ENCODE measurements at places on chromosomes 12 and 14.

DNA sequence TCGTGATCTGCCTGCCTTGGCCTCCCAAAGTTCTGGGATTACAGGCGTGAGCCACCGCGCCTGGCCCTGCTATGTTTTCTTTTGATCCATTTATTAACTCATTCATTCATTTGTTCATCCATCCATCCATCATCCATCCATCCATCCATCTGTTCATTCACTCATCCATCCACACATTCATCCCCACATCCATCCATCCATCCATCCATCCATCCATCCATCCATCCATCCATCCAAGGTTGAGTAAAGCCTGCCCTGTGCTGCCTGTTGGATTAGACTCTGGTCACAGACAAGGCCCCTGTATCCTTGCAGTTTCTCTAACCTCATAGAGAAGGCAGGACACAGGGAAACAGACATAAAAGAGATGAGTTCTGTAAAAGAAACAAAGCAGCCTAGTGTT lies 44.9 kb downstream of the DNAH10 start:
- no peaks in the 10 kb centered on the region for H3K4me1 ChIP-seq
- no peak overlapping the region for H3K4me3 ChIP-seq
- no peak for DNase-seq
- no peaks in the 10 kb centered on the region for H3K27me3 ChIP-seq

DNA sequence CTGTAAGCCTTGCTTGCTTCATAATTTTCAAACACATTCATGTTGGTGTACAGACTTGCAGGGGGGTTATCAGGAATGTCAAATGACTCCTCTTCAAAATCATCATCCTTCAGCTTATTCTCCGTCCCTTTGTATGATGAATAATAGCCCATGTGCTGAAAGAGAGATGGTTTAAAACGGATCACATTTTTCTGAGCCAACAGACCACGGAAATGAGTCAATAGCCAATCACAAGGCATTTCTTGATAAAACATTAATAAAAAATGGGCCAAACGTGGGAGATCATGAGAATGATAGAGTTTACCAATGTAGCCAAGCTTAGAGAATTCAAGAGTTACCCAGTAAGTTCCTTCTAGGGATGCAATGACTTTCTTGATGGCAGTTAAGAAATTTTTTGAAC lies 105.5 kb downstream of the NTS start:
- no peaks in the 10 kb centered on the region for H3K36me3 ChIP-seq
- no peaks in the 10 kb centered on the region for H3K27me3 ChIP-seq
- no peak for DNase-seq
- no peak overlapping the region for H3K4me3 ChIP-seq
- H3K4me1 ChIP-seq: no peaks in the 10 kb centered on the region

- H3K36me3 ChIP-seq: peaks cover 83% of the 10 kb centered on the region
- DNase-seq: no peak
- H3K27me3 ChIP-seq: no peaks in the 10 kb centered on the region
- H3K4me3 ChIP-seq: no peak overlapping the region
- H3K27ac ChIP-seq: no peak overlapping the region
Observed at GRCh38 chr12:130805635-130806034, 33.4 kb downstream of the STX2 start.

- no peaks in the 10 kb centered on the region for H3K4me1 ChIP-seq
- DNase-seq: no peak
- H3K36me3 ChIP-seq: no peaks in the 10 kb centered on the region
- peak overlapping the region; percentile 62 for H3K27ac ChIP-seq
Observed at GRCh38 chr12:104494137-104494792, 37.5 kb downstream of the CHST11 start.

GRCh38 chr14:22185191-22185590 lies 403.8 kb downstream of the DAD1 start:
- H3K4me1 ChIP-seq: no peaks in the 10 kb centered on the region
- no peaks in the 10 kb centered on the region for H3K36me3 ChIP-seq
- DNase-seq: no peak
- no peaks in the 10 kb centered on the region for H3K27me3 ChIP-seq
- no peak overlapping the region for H3K4me3 ChIP-seq
- H3K27ac ChIP-seq: no peak overlapping the region

- no peak overlapping the region for H3K27ac ChIP-seq
- DNase-seq: no peak
- H3K4me3 ChIP-seq: no peak overlapping the region
- H3K4me1 ChIP-seq: no peaks in the 10 kb centered on the region
Observed at GRCh38 chr14:79254069-79254775, 957.1 kb downstream of the DIO2 start.

DNA sequence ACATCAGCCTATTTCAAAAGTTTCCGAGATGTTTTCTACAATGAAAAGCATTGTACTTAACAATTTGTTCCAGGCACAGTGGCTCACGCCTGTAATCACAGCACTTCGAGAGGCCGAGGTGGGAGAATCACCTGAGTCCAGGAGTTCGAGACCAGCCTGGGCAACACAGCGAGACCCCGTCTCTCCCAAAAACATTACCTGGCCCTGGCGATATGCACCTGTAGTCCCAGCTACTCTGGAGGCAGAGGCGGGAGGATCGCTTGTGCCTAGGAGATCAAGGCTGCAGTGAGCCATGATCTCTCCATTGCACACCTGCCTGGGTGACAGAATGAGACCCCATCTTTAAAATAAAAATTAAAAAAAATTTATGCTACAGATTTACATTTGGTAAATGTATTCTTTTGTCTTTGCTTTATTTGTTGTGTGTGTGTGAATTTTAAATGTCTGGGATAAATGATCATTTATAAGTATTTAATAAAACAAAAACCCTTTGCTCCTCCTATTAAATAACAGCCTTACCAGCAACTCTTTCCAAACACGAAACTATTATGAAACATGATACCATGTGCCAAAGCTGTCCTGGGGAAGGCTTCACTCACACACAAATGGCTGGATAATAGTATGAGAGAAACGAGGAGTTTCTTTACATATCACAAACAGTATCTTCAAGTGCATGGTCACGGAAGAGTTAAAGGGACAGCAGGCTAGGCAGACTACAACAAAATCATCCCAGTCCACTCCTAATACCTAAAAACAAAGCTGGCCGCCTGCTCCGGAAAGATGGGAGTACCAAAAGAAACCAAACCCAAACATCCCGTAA lies 1.1 kb downstream of the ATXN3 start:
- H3K4me1 ChIP-seq: peaks cover 23% of the 10 kb centered on the region
- no peak for DNase-seq
- H3K4me3 ChIP-seq: peak overlapping the region; percentile 90
- no peaks in the 10 kb centered on the region for H3K27me3 ChIP-seq

DNA sequence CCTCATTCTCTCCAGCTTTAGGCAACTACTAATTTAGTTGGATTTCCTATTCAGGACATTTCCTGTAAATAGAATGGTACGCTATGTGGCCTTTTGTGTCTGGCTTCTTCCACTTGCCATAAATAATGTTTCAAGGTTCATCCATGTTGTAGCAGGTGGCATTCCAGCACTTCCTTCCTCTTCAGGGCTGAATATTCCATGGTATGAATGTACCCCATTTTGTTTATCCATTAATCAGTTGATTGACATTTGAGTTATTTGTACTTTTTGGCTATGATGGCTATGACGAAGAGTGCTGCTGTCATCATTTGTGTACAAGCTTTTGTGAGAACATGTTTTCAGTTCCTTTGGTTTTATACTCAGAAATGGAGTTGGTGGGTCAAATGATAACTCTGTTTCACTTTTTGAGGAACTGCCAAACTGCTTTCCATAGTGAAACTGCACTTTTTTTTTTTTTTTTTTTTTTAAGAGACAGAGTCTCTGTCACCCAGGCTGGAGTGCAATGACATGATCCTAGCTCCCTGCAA lies 6.5 kb upstream of the CDK2AP1 start:
- H3K4me1 ChIP-seq: no peaks in the 10 kb centered on the region
- no peaks in the 10 kb centered on the region for H3K27me3 ChIP-seq
- H3K4me3 ChIP-seq: no peak overlapping the region
- DNase-seq: no peak
- H3K36me3 ChIP-seq: no peaks in the 10 kb centered on the region

DNA sequence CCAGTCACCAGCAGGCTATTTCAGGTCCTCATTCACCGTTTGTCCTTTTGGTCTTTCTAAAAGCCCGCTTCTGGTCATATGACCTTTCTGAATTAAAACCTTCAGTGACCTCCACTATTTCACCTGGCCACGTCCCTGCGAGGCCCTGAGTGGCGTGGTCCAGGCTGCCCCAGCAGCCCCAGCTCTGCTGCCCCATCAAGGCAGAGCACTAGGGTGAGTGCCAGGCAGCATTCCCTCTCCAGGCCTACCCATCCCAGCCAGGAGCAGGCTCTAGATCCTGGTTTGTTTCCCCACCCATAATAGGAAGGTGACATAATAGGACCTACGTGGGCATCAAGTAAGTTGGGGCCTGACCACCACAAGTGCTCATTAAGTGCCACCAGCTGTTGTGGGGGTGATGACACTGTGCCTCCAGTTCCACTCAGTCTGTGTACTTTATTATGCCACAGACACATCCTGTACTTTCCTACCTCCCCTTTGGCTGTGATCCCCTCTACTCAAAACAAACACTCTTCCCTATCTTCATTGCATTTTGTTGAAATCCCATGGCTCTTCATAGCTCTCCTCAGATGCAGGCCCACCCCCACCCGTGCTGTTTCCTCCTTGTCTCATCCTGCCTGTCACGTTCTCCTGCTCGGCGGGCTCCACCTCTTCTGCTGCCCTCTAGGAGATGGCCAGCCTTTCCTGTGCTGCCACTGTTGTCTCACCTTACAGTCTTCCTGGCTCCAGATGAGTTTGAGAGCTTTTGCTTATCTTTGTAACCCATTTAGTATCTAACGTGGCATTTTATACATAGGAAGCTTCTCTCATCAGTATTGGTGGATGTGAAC lies 21.4 kb downstream of the CKB start:
- H3K27me3 ChIP-seq: no peaks in the 10 kb centered on the region
- no peak for DNase-seq
- peak overlapping the region; percentile 55 for H3K27ac ChIP-seq
- H3K4me3 ChIP-seq: no peak overlapping the region
- H3K4me1 ChIP-seq: peaks cover 5% of the 10 kb centered on the region

- H3K4me3 ChIP-seq: no peak overlapping the region
- H3K27ac ChIP-seq: no peak overlapping the region
- no peak for DNase-seq
- no peaks in the 10 kb centered on the region for H3K36me3 ChIP-seq
- H3K27me3 ChIP-seq: no peaks in the 10 kb centered on the region
- H3K4me1 ChIP-seq: no peaks in the 10 kb centered on the region
Observed at GRCh38 chr12:111954969-111955368, 58.0 kb downstream of the TMEM116 start.

DNA sequence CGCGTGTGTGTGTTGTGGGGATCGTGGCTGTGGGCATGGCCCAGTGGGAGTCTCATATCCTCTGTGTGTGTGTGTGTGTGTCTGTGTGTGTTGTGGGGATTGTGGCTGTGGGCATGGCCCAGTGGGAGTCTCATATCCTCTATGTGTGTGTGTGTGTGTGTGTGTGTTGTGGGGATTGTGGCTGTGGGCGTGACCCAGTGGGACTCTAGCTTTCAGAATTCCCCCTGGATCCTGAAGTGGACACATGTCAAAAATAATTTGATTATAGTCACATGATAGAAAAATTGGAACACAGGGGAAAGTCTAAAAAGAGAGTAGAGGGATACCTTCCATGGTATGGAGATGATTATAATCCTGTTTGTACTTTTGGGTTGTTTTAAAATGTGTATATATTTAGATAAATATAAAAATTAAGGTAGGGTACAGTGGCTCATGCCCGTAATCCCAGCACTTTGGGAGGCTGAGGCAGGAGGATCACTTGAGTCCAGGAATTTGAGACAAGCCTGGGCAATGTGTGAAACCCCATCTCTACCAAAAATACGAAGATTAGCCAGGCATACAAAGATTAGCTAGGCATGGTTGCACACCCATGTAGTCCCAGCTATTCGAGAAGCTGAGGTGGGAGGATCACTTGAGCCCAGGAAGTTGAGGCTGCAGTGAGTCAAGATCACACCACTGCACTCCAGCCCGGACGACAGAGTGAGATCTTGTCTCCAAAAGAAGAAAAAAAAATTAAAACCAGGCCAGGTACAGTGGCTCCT lies 11.0 kb downstream of the PAPLN start:
- no peaks in the 10 kb centered on the region for H3K36me3 ChIP-seq
- H3K4me3 ChIP-seq: no peak overlapping the region
- no peak for DNase-seq
- no peaks in the 10 kb centered on the region for H3K27me3 ChIP-seq
- H3K4me1 ChIP-seq: peaks cover 3% of the 10 kb centered on the region

DNA sequence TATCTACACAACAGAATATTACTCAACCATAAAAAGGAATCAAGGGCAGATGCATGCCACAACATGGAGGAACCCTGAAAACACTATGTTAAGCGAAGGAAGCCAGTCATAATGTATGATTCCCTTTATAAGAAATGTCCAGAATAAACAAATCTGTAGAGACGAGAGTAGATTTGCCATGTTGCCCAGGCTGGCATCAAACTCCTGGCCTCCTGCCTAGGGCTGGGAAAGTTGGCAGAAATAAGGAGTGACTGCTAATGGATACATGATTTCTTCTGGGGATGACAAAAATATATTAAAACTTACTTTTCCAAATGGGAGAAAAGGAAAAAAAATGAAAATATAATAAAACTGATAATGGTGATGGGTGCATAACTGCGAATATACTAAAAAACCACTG lies 10.9 kb downstream of the CLIP1 start:
- peaks cover 18% of the 10 kb centered on the region for H3K4me1 ChIP-seq
- H3K36me3 ChIP-seq: no peaks in the 10 kb centered on the region
- peak overlapping the region; percentile 14 for H3K27ac ChIP-seq
- H3K4me3 ChIP-seq: no peak overlapping the region

GRCh38 chr12:50999093-50999492 lies 27.1 kb downstream of the SLC11A2 start:
- no peak overlapping the region for H3K27ac ChIP-seq
- peaks cover 66% of the 10 kb centered on the region for H3K36me3 ChIP-seq
- H3K4me1 ChIP-seq: no peaks in the 10 kb centered on the region
- no peak overlapping the region for H3K4me3 ChIP-seq
- no peaks in the 10 kb centered on the region for H3K27me3 ChIP-seq

GRCh38 chr14:76882651-76883050 lies 56.4 kb downstream of the LRRC74A start:
- H3K4me1 ChIP-seq: no peaks in the 10 kb centered on the region
- no peak overlapping the region for H3K27ac ChIP-seq
- no peaks in the 10 kb centered on the region for H3K27me3 ChIP-seq
- no peaks in the 10 kb centered on the region for H3K36me3 ChIP-seq
- no peak for DNase-seq

- H3K36me3 ChIP-seq: peaks cover 13% of the 10 kb centered on the region
- no peak overlapping the region for H3K27ac ChIP-seq
- no peaks in the 10 kb centered on the region for H3K27me3 ChIP-seq
- no peaks in the 10 kb centered on the region for H3K4me1 ChIP-seq
Observed at GRCh38 chr14:87935886-87936285, 57.1 kb downstream of the GALC start.
